Astrocyte of the spinal cord (primary cell): ENCODE measurements at places on chromosomes 1 and 21.
A peak's percentile ranks its signal among the peaks of the same experiment; 100 is the strongest.

GRCh38 chr1:207059881-207060280 is 6.8 kb downstream of the PFKFB2 start:
- no peak for DNase-seq

- DNase-seq: no peak
These were observed 10.5 kb downstream of the C1orf116 start for GRCh38 chr1:207021876-207022596.

DNA sequence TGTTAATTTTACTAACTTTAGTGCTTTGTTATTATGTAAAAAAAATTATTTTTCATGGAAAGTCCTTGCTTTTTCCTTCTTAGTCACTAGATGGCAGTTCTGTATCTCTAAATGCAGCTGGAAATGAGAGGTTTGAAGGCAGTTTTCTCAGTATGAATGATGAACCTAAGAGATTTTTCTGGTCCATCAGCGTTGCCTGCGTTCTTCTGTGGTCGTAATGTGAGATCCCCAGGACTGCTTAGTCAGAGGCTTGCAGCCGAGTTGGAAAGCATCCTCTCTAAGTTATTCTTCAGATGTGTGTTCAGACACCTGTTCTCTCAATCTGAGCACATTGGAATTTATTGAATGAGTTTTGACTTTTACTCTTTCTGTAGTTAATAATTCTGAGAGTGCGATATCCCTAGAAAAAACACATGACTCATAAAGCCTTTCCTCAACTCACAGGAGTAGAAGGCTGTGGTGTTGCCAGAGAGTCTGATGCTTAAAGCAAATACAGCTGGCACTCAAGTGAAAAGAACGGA is 99.3 kb downstream of the FMN2 start:
- peak; percentile 99 for DNase-seq

DNA sequence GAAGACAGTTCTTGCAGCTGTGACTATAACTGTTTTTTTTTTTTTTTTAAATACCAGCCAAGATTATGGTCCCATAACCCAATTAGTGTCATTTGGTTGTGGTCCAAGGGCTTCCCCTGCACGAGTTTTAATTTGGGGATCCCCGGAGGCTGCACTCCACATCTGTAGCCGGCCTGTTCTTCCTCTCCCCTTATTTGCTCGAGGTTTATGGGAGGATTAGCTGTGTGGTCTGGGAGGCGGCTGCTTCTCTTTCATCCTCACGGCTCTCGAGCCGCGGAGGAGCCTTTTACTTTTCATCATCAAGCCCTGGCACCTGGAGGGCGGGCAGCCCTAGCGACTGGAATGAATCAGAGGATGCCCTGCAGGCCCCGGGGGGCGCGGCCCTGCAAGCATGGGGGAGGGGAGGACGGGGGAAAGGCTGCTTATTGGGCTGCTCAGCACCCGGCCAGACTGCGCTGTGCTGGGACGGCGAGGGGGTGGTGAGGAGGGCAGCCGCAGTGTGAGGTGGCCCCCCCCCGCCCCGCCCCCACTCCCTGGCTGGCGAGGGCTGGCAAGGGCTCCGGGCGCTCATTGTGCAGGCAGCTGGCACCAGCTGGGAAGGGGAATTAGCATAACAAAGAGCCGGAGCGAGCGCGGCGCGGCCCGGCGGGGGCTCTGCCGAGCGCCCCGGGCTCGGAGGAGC is 18.5 kb downstream of the SERTAD4 start:
- DNase-seq: peak; percentile 79

DNA sequence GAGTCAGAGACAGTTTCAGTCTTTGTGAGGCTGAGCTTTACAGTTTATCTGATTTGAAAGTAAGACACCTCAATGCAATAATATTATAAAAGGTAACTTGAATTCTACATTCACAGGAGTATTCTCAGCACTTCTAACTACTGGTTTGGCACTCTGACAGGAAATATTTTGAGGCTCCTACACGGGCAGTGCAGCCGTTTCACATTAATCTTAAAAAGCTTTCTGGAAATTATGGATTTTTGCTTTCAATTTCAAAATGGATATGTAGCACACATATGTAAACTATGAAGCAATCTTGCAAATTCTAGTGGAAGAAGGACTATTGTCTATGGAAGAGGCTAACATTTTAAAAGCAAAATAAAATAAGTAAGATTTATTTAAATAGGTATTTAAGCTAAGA is 262.9 kb upstream of the SNX7 start:
- peak; percentile 47 for DNase-seq
